Fibroblast of skin of left quadriceps (primary cell): ENCODE measurements at places on chromosomes 2 and 18.
A peak's percentile ranks its signal among the peaks of the same experiment; 100 is the strongest.

DNA sequence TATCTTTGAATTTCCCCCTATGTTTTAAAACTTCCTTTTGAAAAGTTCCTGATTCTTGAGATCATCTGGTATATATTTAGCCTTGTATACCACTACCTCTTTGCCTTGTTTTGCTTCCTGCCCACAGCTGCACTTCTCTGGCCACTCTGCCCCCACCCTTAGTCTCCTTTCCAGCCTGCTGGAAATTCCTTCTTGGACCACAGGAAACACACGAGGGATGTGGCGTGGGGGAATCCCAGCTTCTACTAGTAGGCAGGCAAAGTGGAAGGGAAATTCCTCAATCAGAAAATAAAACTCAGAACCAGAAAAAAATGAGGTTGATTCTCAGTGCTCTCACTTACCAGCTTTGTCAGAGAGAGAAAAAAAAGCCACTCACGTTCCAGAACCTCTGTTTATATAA is 13.4 kb downstream of the IL18RAP start:
- peak; percentile 9 for DNase-seq

GRCh38 chr2:173571021-173571821 is 216.5 kb downstream of the CDCA7 start:
- no peak for DNase-seq

DNA sequence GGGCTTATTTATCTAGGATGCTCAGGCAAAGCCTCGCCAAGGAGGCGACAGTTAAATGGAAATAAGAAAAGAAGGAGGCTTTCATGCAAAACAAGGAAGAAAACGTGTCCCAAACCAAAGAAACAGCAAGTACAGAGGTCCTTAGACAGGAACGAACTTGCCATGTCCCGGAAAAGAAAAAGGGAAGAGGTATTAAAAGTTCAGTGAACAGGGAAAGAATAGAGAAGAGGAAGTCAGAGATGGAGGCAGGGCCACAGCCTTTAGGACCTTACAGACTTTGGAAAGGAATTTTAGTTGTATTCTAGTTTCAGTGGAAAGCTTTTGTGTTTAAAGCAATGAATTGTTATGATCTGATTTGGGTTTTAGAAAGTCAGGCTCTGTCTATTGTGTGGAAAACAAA is 22.1 kb downstream of the IKZF2 start:
- no peak for DNase-seq

GRCh38 chr2:23859983-23860382 is 66.9 kb downstream of the ATAD2B start:
- DNase-seq: no peak

GRCh38 chr2:101089942-101090799 is 61.0 kb downstream of the TBC1D8 start:
- no peak for DNase-seq

DNA sequence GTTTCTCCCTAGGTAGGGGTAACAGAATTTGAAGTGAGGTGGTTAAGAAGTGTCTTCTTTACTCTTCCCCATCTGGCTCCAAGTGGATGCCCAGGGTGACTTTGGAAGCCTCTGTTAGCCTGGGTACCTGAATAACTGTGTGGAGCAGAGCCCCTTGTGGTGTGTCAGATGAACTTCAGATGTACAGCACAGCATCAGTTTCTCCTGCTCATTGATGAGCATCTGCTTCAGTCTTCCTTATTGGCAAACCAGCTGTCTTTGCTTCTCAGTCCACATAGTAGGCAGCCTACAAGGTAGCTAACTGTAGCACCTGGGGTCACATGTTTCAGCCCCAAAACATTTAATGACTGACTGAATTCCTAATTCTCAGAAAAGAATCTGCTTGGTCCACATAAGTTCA is 56.2 kb upstream of the ATP8B1 start:
- no peak for DNase-seq

DNA sequence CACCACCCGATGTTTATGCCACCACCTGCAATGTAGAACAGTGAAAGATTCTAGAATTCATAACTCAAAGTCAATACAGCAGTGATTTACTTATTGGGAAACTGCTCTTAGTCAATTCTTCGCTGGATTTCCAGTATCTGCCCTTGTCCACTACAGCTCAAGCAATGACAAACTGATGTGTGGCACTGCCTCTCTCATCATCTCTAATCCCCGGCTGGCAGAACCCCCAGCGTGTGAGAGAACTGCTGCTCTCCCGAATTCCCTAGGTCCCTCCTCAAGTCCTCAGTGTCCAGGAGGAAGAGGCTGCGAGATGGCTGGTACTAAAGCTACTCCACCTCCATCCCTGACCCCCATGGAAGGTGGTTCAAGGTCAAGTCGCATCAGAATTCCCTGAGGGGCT is 1.6 kb downstream of the TXNL4A start:
- no peak for DNase-seq

DNA sequence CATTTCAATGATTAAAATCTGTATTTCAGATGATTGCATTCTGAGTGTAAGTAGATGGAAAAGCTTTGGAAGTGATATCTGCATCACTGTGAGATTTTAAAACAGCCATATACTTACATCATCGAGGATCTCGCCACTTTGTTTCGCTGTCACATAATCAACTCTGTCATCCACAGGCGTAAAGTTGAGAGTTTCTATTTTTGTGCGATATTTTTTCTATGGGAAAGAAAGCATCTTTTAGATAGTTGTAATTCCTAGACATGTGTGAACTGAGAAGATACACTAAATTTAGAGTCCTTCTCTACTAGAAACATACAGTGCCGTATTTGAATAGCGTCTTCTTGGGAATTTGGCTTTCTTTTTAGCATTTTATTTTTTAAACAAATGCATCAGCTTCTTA is 158.8 kb downstream of the RIF1 start:
- DNase-seq: no peak

DNA sequence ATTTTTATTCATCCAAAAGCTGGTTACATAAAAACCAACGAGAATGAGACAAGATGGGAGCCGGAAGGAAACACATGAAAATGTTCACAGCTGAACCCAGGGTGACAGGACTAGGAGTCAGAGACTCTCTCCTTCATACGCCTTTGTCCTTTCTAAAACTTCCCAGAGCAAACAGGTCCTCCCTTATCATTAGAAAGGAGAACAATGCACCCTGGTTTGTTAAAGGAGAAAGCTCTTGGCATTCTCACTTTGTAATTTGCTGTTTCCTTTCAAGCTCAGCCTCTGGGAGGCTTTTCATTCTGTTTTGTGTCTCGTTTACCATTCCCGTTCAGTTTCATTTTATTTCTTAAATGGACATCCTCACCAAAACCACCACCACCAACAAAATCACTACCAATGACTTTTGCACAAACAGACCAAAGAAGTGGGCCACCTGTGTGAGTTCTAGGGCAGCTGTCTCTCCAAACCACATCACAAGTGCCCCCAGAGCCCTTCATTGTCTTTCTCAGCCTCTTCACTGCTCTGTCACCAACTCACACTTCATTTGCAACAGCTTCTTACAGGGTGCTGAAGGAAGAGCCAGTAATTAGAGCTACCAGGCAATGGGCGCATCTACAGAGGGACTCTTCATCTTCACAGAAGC is 105.3 kb downstream of the HDAC4 start:
- no peak for DNase-seq

DNA sequence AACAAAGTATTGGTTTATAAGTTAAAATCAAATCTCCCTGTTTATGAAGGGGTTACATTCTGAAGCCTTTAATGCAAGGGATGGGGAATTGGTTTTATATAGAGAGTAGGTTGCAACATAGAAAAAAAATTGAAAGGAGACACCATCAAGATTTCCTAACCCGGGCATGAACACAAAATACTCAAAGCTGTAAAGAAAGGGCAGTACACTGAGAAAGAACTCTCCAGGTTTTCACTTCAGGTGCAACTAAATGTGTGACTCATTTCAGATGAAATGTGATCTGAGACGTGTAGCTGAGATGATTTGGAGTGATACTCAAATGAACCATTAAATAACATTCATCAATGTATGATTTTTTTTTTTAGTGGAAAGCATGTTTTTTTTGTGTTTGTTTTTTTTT is 43.6 kb downstream of the SANBR start:
- DNase-seq: no peak

GRCh38 chr18:76346490-76347130 is 148.4 kb downstream of the ZNF516 start:
- no peak for DNase-seq

GRCh38 chr2:227482638-227483340 is 10.8 kb downstream of the AGFG1 start:
- no peak for DNase-seq

- no peak for DNase-seq
Measured at GRCh38 chr2:18373664-18374063, 186.8 kb downstream of the RDH14 start.

DNA sequence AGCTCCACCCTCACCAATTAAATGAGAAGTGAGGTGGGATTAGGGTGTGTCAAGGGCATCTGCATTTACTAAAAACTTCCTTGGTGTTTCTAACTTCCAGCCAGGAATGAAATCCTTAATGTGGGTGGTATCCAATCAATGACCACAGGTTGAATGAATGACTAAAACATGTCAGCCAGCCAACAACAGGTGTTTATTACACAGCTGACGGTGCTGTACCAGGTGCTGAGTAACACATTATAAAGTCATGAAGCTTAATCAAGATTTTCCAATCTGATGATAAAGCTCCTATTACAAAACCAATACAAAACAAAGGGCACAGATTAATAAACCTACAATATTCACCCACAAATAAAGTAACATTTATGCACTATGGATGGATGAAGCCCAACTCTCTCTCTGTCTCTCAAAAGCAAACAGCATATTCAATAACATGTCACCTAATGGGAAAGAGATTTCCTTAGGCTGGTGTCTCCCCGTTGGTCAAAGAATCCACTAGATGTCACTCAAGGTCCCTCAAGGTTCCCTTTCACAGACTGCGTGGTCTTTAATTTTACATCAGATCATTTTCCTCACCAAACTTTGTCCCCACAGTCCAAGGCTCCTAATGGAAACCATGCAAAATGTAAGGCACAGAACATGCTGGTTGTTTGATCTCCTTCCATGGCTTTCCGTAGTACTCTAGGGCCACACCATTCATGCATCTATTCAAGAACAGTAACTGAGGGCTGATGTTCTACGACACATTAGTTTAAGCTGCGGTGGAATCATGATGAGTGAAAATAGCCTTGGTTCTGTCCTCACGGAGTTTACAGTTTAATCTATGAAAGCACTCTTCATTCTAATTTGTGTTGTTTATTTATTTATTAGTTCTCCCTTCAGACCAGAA is 6.4 kb upstream of the PTPN4 start:
- peak; percentile 14 for DNase-seq

- DNase-seq: no peak
Measured at GRCh38 chr18:67901573-67901972, 385.1 kb upstream of the DSEL start.

DNA sequence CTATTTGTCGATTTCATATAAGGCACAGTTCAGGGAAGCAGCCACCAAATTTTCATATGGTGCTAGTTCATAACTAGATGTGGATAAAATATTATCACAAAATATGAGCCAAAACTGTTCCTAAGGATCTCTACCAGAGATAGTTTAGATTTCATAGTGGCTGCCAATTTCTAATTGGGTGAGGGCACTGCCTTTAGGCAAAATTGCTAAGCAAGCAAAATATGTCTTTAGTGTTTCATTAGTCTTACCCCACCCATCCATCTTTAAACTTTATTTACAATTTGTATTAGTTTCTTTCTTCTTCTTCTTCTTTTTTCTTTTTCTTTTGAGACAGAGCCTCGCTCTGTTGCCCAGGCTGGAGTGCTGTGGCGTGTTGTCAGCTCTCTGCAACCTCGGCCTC is 77.1 kb upstream of the SLC4A10 start:
- DNase-seq: no peak

DNA sequence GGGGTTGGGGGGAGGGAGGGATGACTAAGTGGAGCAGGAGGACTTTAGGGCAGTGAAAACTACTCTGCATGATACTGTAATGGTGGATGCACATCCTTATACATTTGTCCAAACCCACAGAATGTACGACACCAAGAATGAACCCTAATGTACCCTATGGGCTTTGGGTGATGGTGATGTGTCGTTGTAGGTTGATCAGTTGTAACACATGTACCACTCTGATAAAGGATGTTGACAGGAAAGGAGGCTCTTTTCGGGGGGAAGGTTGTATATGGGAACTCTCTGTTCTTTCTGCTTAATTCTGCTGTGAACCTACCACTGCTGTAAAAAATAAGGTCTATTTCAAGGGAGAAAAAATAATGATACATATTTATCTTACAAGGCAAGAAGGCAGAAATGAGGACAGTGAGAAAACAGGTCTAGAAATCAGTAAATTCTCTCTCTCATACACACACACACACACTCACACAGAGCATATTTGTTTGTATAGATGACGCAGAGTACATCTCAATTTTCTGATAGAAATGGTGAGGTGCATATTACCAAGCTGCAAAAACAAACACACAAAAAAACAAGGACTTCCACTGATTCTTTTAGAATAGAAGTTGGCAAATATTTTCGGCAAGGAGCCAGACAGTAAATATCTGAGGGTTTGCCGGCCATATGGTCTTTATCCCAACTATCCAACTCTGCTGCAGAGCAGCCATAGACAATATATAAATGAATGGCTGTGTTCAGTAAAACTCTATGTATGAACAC is 20.2 kb downstream of the FAM124B start:
- no peak for DNase-seq

- DNase-seq: no peak
Measured at GRCh38 chr2:237319086-237319820, 94.7 kb downstream of the COL6A3 start.

DNA sequence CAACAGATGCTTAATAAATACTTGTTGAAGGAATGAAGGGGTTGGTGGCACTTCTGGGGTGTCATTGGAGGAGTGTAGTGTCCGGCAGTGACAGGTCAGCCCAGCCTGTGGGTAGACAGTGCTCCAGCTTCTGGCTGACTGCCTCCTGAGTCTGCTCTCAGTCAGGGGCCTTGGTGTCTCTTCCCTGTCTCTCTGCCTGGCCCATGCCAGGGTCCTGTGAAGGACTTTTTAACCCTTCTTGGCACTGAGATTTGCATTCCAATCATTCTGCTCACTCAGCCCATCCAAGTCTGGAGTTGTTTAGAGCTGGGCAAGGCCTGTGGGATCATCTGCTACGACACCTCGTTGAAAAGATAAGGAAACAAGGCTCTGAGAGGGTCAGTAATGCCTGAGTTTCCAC is 1.4 kb upstream of the KCNK3 start:
- no peak for DNase-seq

DNA sequence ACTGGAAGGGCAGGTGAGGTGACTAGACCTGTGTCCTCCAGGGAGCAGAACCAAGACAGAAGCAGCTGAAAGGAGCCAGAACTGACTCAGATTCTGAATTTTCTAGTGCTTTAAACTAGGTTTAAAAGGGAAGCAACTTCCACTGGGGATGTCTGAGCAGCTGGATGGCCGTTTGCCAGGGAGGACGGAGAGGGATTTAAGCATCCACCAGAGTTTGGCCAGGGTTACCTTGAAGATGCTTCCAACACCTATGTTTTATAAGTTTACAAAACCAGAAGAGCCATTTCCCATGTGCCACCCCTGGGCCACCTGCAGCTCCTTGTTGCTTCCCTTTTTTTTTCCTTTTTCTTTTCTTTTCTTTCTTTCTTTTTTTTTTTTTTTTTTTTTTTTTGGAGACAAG is 48.6 kb upstream of the RBM44 start:
- DNase-seq: no peak

GRCh38 chr18:25147877-25148488 is 204.0 kb downstream of the ZNF521 start:
- no peak for DNase-seq
